ENCODE measurements at places on chromosomes 16 and 17.

DNA sequence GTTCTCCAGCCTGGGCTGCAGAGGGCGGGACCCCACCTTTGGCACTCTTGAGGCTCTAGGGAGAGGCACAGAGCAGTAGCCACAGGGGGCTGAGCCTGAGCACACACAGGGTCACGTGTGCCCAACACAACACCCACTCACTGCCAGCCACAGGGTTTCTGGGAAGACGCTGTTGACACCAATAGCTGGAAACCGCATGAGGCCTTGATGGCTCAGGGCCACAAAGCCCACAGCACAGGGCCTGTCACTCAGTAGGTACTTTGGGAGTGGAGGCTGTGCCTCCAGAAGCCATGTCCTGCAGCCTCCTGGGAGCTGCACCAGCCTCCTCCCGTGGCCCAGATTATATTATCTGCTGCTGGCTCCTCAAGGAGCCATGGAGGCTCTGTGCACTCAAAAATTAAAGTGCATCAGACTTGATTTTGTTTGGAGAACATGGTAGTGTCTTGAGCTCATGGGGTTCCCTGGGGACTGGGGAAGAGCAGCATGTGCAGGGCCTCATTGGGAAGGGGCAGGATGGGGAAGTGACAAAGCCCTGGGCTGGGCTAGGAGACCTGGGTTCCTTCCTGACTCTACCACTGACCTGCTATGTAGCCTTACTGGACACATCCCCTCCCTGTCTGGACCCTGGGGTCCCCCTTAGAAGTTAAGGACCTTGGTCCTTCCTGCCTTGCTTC, 12.5 kb upstream of the SREBF1 start:
- no peak for DNase-seq

GRCh38 chr17:50206604-50207293, 5.3 kb upstream of the COL1A1 start:
- DNase-seq = no peak

DNA sequence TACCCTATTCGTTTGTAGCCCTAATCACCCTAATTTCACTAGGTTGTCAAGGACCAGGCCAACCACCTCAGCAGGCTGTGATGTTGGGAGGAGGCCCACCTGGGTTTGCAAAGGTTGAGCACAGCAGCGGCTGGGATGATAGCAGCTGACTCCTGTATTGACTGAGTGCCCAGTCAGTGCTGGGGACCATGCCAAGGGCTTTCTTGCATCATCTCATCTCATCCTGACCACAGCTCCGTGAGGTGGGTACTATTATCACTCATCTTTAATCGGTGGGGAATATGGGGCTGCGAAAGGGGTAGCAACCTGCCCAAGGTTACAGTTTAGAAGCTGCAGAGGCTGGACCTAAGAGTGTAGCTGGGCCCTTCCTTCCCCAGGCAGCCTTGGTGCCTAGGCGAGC, 11.7 kb downstream of the ATPAF2 start:
- no peak for DNase-seq

DNA sequence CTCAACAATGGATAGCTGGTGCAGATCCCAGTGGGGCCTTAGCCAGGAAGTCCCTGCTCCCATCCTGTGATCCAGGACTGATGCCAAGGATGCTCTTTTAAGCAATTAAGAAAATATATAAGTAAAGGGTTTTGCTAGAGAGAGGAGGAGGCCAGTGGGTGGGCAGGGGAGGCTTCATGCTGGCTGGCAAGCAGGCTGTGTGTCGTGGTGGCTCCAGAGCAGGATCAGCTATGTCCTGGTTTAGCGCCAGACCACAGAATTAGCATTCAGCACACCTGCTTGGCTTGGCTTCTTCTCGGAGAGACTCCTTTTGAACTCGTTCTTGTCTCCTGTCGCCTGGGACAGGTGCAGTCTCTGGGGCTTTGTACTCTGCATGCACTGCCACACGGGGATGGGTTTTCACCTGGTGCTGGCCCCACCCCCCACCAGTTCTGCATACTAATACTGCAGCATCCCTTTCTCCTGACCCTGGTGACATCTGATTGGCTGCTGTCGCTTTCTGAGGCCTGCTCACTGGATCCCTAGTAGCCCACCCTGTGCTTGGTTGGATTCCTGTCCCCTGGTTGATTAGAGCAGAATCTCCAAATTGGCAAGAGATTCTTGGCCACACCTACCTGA, 66.1 kb downstream of the PLD6 start:
- no peak for DNase-seq

- no peak for DNase-seq
These were observed 23.5 kb downstream of the SNN start for GRCh38 chr16:11691771-11692170.

DNA sequence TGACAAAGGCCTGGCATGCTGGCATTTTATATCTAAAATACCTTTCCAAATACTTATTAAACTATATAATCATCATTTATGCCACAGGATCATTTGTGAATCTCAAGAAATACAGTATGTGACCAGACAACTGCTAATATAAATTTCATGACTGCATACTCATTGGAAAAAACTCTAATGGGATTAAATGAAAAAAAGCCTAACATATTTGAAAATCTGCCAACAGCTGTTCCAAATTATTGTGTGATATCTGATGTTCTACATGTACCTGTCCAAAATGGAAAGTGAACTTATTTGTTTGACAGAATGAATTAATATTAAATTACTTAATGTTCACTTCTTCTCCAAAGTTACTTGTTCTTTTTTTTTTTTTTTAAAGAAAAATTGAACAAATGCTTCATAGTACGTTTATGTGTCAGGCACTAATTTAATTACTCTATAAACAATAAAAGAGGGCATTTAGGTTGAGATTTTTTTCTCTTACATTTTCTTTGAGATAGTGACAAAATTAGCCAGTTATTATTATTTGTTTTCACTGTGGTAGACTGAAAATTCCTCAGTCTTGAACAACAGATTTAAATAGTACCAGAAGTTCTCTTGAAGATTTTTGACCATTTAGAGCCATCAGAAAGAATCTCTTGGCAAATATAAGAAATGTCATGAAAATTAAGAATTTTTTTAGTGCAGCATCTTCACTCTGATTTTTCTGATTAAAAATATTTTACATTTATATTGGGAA, 114.0 kb downstream of the FTO start:
- DNase-seq = peak; percentile 36

DNA sequence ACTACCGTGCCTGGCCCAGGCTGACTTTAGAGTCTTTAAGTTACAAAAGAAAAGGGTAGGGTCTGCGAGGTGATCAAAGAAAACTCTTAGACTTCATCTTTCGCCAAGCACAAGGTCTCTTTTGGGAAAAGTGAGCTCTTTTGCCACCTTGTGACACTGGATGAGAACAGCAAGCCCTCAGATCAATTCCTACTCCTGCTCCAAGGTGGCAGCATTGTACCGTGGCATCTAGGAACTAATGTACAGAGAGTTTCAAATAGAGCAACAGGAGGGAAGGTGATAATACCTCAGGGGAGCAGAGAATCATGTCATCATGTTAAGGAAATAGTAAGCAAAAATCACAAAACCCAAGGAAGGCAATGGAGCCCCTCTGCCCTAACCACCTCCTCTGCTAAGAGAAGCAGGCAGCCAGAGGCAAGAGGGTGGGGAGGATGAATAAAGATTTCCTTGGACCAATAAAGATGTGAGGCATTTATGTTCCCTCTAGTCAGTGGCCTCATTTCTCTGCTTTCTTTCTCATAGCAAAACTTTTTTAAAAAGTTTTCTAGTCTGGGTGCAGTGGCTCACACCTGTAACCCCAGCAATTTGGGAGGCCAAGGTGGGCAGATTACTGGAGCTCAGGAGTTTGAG, 2.1 kb upstream of the C17orf78 start:
- DNase-seq = no peak

GRCh38 chr17:48317732-48318131, 112.3 kb downstream of the SKAP1 start:
- DNase-seq = no peak

GRCh38 chr17:53475002-53475401, 347.7 kb upstream of the KIF2B start:
- no peak for DNase-seq

DNA sequence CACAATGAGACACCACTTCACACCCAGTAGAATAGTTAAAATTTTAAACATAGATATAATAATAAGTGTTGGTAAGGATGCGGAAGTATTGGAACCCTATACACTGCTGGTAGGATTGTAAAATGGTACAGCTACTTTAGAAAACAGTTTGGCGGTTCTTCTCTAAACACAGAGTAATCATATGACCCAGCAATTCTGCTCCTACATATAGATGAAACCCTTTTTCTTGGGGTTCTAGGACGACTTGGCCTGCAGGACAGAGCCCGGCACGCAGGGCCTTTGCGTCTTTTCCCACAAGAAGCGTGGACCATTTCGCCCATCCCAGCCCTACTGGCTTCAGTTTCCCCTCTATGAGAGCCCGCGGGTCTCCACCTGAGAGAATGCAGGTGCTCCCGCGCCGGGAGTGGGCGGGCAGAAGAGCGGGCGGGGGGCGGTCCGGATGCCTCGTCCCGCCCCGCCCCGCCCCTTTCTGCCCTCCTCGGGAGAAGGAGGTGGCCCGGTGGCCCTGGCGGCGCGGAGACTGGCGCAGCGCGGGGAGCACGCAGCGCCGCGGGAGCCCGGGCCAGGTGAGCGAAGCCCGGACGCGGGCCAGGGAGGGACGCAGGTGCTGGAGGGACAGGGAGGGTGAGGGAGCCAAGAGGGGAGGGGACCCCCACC, at the start of gene SDR42E2:
Gene SDR42E2 (plus strand): TSS at position 508 of the 657 bp plus-strand sequence. CDS start 3,077 bp downstream, outside the sequence.
- DNase-seq = no peak

- DNase-seq = no peak
These were observed 65.7 kb upstream of the NPEPPS start for GRCh38 chr17:47465165-47465564.

DNA sequence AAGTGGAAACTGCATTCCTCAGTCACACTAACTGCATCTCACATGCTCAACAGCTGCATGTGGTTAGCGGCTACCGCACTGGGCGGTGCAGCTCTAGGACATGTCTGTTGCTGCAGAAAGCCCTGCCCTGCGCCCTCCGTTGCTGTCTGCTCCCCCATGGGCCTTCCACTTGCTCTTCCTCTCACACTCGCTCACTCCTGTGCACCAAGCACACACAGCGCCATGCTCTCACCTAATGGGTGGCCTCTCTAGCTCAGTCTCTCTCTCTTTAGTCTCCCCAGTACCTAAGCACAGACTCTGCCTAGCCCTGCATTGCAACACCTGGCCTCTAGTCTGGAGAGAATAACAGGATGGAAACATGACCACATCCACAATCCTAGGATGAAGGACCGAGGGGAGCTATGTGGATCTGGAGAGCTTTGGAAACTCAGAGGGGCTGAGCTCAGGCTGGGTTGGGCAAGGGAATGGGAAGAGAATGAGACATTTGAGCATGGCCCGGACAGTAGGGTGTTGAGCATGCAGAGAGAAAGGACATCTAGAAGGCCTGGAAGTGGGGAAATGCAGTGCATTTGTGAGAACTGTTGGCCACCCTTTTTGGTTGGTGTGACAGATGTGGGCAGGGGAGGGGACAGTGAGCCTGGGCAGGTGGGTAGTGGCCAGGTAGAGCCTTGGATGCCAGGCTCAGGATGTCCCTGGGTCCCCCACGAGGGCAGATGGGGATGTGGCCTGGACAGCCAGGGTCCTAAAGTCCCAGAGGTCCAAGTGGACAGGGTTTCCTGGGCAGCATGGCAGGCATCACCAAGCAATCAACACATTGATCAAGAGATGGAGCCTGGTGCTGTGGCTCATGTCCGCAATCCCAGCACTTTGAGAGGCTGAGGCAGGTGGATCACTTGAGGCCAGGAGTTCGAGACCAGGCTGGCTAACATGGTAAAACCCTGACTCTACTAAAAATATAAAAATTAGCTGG, 16.1 kb downstream of the SGCA start:
- no peak for DNase-seq

- no peak for DNase-seq
These were observed 29.9 kb downstream of the ABCC12 start for GRCh38 chr16:48125888-48126287.

DNA sequence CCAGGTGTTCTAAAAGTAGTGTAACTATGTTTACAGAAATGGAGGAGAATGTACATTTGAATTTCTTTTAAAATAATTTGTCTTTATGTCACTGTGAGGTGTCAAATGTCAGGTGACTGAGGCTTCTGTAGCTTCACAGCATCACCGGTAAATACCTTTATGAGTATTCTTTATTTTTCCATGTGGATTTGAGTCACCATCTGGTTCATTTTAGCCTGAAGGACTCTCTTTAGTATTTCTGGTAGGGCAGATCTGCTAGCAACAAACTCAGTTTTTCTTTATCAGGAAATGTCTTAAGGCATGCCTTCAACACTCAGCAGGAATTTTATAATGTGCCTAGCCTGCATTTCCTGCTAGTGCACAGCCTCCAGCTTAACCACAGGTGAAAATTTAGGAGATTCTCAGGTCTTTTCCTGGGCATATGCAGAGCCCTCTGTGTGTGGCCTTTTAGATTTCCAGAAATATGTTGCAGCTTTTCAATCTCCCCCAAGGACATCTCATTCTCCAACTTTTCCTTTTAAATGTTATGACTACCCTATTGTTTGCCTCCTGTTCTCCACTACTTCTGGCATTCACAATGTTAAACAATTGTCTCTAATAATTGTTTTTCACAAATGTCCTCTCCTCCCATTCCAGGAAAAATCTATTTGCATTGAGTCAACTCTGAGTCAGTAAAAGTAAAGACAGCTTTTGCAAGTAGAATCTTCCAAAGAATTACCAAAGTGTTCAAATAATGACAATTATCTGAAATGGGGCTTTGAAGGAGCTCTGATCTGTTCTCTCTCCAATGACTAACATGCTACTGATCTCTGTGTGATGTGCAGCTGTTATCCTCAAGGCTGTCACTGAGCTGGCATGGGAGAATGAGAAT, 239.4 kb upstream of the CPHXL start:
- no peak for DNase-seq

- no peak for DNase-seq
These were observed 2.9 kb downstream of the PHOSPHO1 start for GRCh38 chr17:49227436-49228261.

GRCh38 chr17:81511804-81512561, 616 bp downstream of the ACTG1 start:
- DNase-seq = no peak

GRCh38 chr17:50023520-50023919, 28.5 kb upstream of the DLX3 start:
- no peak for DNase-seq

DNA sequence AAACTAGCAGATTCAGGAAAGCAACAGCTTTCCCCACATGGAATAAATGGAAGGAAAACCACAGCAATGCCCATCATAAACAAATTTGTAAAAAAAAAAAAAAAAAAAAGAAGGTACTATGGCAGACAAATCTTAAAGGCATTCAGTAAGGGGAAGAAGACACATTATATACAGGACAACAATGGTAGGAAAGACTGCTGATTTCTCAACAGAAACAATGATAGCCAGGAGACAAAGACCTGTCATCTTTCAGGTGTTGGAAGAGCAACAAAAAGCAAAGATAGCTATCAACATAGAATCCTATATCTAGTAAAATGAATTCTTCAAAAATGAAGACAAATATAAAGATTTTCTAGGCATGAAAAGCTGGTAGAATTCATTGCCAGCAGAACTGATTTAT, 65.9 kb downstream of the KCNJ2 start:
- no peak for DNase-seq
